ENCODE measurements at places on chromosomes 16 and 17.

- DNase-seq, result no peak
Observed at GRCh38 chr16:84667600-84668309, 19.4 kb downstream of the KLHL36 start.

DNA sequence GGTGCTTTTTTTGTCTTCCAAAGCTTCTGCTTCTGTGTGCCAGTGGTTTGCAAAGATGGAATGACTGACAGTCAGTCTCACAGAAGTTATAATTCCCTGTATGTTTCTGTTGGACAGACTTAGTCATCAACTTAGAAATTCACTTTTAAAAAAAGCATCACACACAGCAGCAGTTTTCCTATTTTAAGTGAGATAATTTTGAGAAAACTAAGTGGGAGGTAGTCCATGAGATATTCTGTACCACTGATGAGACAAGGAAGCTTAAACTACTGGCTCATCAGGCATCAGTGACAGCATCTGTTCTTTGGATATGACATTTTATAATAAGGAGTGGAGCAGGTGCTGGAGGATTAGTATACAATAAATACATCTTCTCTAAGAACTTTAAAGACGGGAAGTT lies 20.0 kb downstream of the CNP start:
- DNase-seq, result no peak

DNA sequence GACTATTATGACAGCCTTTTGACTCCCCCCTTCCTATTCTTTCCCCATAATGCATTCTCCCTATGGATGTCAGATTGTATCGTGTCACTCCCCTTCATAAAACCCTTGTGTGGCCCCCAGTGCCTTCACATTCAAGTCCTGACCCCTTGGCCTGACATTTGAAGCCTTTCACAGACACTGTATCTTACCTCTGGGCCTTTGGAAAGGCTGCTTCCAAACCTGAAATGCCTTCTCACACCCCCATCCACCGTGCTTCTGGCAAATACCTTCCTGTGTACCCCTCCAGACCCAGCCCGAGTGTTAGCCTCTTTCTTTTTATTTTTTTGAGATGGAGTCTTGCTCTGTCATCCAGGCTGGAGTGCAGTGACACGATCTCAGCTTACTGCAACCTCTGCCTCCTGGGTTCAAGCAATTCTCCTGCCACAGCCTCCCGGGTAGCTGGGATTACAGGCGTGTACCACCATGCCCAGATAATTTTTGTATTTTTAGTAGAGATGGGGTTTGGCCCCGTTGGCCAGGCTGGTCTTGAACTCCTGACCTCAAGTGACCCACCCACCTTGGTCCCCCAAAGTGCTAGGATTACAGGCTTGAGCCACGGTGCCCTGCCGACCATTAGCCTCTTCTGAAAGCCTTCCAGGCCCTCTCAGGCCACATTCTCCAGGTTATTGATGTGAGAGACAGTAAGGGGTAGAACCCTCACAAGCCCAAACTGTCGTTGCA lies 2.1 kb downstream of the ARMC5 start:
- no peak for DNase-seq

DNA sequence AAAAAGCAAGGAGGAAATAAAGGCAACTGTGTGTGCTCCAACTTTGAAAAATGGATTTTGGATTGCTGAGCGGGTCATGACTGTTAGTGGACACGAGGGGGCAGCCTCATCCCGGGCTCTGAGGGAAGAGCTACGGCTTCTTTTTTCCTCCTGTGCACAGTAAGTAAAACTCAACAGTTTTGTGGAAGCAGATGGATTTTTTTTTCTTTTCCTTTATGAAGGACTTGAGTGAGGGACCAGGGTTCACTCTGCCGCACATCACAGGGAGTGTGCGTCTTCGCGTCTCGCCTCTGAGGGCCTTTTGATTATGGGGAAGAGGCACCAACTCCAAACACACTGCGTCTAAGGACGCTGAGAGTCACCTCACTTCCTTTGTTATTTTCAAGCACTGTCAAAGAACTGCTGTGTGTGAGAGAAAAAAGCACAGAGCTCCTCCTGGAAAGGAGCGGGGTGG lies 80.3 kb upstream of the GOT2 start:
- DNase-seq, result peak; percentile 63

DNA sequence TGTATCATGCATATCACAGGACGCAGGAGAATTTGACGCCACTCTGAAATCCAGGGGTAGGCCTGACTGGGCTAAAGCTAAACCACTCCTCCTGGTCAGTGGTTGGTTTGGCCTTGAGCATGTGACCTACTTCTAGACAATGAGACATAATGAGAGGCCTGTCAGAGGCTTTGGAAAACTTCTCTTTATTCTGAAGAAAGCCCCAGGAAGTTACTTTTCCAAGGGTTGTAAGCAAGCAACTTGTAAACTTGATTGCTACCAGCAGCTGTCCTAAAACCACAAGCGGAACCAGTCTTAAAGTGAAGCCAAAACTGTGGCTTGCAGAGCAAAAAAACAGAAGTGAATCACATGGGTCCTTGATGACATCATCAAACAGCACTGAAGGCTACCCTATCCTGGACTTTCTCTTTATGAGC lies 138.2 kb upstream of the COX10 start:
- DNase-seq, result no peak

DNA sequence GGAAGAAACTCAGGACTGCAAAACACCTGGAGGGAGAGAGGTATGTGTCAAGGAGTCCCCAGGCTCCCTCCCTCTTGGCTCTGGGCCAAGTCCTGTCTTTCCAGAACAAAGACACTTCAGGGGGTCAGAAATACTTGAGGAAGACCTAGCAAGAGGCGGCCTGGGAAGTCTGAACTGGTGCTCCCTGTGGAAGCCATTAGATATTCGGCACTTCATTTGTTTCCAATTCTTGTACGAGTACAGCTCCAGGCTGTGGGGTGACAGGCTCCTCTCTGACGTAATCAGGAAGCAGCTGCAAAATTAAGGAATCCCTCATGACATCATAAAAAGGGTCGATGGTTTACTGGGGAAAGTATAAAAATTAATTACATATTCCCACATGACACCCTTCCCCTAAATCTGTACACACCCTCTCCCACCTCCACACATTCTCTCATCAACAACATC lies 108.7 kb downstream of the SMG6 start:
- DNase-seq, result peak; percentile 78

DNA sequence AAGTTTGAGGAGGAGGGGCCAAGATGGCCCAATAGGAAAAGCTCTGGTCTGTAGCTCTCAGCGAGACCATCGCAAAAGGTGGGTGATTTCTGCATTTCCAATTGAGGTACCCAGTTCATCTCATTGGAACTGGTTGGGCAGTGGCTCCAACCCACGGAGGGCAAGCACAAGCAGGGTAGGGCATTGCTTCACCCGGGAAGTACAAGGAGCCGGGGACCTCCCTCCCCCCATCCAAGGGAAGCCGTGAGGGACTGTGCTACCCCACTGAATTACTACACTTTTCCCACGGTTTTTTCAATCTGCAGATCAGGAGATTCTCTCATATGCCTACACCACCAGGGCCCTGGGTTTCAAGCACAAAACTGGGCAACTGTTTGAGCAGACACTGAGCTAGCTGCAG lies 58.0 kb upstream of the EFCAB3 start:
- no peak for DNase-seq

- DNase-seq, result no peak
Observed at GRCh38 chr17:17937201-17937853, 34.9 kb downstream of the TOM1L2 start.

DNA sequence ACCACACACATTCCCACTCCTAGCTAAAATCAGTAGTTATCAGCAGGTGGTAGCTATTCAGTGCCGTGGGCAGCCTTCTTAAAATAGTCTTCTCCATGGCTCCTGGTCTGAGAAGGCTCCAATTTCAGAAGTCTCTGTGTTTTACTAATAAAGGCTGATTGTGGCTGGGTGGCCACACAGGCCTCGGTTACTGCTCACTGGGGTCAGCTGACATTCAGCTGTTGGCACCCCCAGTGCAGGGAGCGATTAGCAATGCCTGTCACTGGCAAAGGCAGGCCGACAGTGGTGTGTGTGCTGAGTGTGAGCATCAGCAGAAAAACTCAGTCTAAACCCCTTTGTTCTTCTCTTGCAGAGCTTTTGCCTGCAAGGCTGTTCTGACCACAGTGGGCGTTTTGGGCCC lies 16.6 kb upstream of the DBNDD1 start:
- no peak for DNase-seq

DNA sequence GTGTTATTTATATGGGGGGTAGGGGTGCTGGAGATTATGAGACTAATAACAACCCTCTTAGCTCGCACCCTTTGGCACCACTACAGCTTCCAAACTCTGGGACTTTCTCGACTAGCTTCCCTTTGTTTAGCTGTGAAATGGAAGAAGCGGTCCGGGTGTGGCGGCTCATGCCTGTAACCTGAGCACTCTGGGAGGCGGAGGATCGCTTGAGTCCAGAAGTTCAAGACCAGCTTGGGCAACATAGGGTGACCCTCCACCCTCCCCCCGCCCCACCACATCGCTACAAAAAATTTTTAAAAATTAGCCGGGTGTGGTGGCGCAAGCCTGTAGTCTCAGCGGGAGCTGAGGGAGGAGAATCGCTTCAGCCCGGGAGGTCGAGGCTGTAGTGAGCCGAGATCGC lies 814 bp upstream of the CDH3 start:
- peak; percentile 71 for DNase-seq

- DNase-seq, result no peak
Observed at GRCh38 chr17:30454635-30455034, 22.6 kb upstream of the GOSR1 start.

GRCh38 chr16:6528217-6528616 lies 804.4 kb upstream of the RBFOX1 start:
- DNase-seq, result no peak

GRCh38 chr17:80876950-80877728 lies 114.5 kb upstream of the CHMP6 start:
- no peak for DNase-seq

- no peak for DNase-seq
Observed at GRCh38 chr17:31521632-31522283, 130.3 kb downstream of the RAB11FIP4 start.

- DNase-seq, result no peak
Observed at GRCh38 chr16:68592466-68593337, 52.4 kb upstream of the CDH3 start.

- DNase-seq, result peak; percentile 86
Observed at GRCh38 chr16:72952811-72953271, 95.1 kb downstream of the ZFHX3 start.

- DNase-seq, result no peak
Observed at GRCh38 chr17:7508846-7509245, 24.7 kb downstream of the POLR2A start.

- DNase-seq, result no peak
Observed at GRCh38 chr17:60554377-60554788, 28.3 kb upstream of the APPBP2 start.

DNA sequence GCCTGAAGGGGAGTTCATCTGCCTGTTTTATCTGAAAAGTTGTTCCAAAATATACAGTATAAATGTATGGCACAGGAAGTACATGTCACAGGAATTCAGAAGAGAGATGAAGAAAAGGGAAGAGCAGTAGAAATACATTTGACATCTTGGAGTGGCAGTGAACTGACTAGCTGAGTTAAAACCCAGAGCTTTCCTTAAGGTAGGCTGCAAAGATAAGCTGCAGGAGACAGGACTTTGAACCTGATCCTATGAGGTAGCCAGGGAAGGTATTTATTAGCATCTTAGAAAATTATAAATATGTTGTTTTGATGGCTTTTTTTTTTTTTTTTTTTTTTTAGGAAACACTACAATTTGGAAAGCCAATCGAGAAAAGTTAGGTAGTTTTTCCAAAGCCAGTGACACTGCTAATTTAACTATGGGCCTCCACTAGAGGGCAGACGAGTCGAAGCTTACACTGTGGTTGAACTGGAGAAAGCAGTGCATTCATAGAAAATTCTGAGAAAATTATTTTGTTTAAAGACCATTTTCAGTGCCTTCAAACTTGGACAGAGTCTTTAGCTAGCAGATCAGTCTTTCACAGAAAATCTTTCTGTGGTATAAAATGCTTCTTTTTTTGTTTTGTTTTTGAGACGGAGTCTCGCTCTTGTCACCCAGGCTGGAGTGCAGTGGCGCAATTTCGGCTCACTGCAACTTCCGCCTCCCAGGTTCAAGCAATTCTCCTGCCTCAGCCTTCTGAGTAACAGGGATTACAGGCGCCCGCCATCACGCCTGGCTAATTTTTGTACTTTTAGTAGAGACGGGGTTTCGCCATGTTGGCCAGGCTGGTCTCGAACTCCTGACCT lies 122.3 kb downstream of the SSH2 start:
- peak; percentile 76 for DNase-seq

- DNase-seq, result no peak
Observed at GRCh38 chr16:69108064-69108904, 2.8 kb downstream of the HAS3 start.

GRCh38 chr17:75144816-75145512 lies 9.3 kb downstream of the JPT1 start:
- no peak for DNase-seq

DNA sequence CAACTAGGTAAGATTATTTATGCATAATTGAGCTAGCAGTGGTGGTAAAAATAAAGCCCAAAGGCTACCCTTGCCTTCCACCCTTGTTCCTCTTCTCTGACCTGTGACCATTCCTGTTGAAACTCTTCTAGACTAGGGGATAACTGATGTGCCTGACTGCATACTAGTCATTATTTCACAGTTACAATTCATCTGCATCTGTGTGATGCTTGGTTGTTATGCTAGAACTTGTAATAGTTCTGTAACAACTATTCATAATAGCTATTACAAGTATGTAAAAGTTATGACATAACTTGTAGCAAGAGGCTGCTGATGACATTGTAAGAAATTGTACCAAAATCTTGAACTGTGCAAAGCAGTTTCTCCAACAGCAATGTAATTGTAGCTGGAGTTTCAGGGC lies 2.4 kb upstream of the VAC14 start:
- no peak for DNase-seq

DNA sequence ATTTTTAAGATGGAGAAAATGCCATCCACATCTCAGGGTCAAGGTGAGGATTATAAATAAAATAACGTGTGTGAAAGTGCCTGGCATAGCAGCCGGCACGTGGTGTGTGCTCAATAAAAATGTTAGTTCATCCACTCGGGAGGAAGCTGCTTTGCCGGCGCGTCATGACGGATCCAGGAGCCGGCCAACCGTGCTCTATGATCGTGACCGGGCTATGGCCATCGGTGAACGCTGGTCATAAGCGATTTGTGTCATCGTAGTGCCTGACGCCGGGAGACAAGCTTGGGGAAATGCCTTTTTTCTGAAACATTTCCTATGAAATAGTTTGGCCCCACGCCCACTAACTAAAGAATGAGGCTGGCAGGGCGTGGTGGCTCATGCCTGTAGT lies 74.0 kb downstream of the CMC2 start:
- no peak for DNase-seq

DNA sequence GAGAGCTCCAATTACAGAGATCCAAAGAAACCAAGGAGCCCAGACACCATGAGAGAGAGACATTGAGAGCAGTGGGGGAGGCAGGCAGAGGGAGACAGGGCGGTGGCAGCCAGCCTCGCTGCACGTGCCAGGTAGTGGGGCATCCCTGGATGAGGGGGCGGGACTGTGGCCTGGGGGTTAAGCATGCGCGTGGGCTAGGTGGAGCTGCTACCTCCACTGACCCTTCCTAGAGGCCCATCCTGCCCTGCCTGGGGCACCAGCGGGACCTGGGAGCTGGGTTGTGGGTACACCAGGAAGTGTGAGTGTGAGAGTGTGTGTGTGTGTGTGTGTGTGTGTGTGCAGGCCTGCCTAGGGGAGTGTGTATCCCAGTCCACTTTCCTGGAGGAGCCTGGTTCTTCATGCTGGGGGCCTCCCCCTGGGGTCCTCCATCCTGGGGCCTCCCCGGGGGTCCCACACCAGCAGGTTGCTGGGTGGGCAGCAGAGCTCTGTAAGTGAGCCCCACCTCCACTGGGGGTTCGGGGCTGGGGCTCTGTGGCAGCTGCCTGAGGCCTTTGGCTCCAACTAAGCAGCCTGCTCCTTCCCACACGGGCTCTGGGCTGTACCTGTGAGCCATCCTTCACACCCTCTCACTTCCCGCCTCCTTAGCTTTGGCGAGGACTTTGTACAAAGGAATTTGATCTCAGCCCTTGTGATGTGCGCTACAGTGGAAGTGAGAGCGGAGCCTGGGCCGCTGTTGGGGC lies 127.4 kb downstream of the IRF8 start:
- peak; percentile 49 for DNase-seq

Data from islet precursor cell (in vitro differentiated cells).